GM03348 (cell line): ENCODE measurements at places on chromosomes 2 and 18.

DNA sequence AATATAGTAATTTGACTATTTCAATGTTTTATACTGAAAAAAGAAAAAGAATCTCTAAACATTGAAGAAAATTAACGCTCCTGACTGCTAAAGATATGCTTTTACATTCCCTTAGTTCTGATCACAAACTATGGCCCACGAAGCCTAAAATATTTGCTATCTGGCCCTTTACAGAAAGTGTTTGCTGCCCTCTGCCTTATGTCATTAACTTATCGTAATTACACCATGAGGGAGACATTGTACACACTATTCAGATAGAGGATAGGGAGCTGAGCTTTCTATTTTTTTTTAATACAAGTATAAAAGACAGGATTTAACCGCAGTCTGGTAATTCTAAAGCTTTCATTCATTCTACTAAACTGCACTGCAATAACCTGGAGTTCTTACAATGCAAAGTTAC is 393.1 kb upstream of the DCC start:
- no peak for DNase-seq

GRCh38 chr18:58996696-58997095 is 132.0 kb downstream of the ZNF532 start:
- no peak for DNase-seq

DNA sequence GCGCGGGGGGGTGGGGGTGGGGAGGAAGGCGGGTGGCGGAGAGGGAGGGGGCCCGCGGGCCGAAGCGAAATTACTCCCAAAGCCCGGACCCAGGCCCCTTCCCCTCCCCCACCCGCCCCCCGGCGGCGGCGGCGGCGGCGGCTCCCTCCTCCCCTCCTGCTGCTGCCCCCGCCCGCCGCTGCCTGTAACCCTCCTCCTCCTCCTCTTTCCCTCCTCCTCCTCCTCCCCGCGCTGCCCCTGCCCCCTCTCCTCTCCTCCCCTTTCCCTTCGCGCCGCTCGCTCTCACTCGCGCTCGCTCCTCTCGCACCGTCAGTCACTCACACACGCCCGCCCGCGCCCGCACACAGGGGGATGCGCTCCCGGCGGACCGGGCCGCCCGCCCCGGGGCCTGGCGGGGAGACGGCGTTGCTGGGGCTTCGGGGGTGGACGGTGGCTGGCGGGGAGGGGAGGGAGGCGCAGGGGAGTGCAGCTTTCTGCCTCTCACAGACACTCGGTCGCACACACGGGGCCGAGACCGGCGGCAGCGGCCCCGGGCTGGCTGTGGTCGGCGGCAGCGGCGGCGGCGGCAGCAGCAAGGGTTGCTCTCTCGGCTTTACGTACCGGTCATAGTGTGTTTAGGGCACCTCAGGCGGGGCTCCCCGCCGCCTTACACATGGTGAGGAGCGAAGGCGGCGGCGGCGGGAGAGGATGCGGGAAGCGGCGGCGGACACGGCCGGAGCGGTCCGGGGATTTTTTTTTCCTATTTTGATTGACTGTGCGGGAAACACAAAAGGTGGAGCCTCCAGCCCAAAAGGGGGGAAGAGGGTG is 405 bp downstream of the SP3 start:
- peak; percentile 90 for DNase-seq

GRCh38 chr2:191263050-191263449 is 17.8 kb downstream of the MYO1B start:
- no peak for DNase-seq

DNA sequence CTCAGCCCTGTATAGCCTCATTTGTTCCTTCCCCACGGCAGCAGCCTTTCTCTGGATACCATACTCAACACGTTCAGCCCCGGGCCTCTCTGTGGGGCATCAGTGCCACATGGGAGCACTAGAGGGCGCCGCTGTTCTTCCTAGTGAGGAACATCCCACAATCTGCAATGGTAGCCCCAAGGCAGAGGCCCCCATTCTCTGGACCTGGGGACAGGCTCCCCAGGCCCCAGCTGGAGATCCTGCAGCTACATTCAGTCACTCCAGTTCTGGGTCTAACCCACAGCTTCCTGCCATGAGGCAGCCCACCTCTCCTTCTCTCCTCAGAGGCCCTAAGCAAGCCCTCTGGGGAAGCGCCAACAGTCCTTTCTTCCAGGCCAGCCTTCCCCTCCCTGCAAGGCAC is 14.2 kb upstream of the SFXN5 start:
- peak; percentile 84 for DNase-seq

GRCh38 chr2:165560377-165560988 is 91.0 kb downstream of the CSRNP3 start:
- no peak for DNase-seq

DNA sequence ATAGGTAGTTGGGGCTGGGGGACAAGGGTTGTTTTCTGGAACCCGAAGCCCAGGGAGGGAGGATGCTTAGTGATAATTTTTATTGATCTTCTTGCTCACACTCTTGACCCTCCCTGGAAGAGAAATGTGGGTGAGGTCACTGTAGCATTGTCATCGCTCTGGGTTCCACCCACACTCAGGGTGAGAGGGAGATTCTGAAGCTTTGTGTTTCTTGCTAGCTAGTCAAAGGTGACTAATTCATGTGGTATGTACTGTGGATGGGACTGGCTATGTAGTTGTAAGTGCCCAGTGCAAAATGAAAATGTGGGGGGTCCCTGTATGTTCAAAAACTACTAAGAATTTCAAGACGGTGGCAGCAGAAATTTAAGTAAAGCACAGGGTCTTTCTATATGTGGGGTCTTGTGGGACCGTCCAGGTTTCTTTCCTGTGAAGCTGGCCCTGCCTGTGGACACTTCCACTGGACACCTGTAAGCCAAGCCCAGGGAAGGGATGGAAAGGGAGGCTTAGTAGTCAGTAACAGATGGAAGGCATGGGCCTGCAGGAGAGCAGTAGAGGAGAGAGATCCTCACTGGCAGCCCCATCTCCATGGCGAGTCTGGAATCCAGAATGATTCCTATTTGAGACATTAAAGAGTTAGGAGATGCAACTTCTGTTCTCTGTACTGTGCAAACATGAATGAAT is 35.0 kb downstream of the TSN start:
- DNase-seq = peak; percentile 91

- no peak for DNase-seq
Observed at GRCh38 chr18:25042641-25043051, 309.3 kb downstream of the ZNF521 start.

- no peak for DNase-seq
Observed at GRCh38 chr2:127044165-127044718, 62.7 kb downstream of the BIN1 start.
